Myocyte (in vitro differentiated cells): ENCODE measurements at places on chromosomes 13 and 19. TPM values are rescaled to one million over a fixed set of nuclear protein-coding genes. Genes with fewer than 3 reads are reported as not detected.

DNA sequence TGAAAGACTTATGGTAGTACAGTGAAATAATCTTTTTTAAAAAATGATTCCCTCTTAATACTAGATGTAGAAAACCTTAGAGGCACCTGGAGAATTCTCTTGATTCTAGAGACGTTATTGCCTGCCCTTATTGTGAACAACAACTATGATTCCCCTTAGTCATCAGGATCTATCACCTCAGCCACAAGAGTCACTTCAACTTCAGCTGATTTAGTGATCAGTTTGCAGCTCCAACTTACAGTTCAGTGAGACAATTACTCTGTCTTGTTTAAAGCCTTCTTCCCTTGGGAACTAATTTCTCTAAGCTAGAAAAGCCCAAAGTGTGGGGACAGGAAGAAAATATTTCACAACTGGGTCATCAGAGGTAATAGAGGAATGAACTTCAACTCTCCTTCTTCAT lies 254.3 kb upstream of the SLITRK1 start:
- no peak for DNase-seq

DNA sequence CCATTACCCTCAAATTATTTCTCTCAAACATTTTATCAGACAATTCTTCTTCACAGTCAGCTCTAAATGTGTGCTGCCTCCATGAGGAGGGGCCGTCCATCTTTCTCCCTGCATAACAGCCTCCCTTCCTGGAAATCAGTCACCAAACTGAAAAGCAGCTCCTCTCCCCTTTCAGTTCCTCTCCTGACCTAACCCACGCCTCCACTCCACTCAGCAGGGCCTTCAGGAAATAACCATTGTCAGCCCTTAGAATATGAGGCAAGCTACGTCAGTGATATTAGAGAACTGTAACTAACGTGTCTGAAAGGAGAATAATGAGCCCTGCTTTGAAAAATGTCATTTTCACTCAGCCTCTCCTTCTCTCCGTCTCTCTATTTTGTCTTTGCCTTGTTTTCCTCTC lies 116.2 kb downstream of the OLFM4 start:
- no peak for DNase-seq

The VASP gene
- 54.9 and 75.2 TPM in 2 replicates for total RNA-seq

GRCh38 chr13:73081256-73081915 lies 22.6 kb downstream of the KLF5 start:
- no peak for DNase-seq

- DNase-seq: no peak
Measured at GRCh38 chr13:80173224-80173623, 167.7 kb downstream of the SPRY2 start.

DNA sequence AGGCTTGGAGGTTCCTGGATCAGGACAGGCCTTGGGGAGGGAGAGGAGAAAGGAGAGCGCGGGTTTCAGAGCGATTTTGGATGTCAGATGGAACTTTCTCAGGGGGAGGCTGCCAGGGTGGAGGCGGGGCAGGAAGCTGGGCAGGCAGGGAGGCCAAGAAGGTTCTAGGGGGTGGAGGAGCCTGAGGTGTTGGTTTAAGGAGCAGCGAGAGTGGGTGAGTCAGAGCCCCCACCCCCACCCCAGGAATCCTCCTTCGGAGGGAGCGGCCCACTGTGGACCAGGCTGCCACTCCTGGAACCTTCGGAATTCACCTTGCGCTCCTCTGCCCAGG lies 15.9 kb upstream of the NOP53 start:
- peak; percentile 82 for DNase-seq

GRCh38 chr13:23372264-23372906 lies 61.1 kb downstream of the SACS start:
- DNase-seq: no peak
